ENCODE measurements at places on chromosomes 3 and 15. TPM values are rescaled to one million over a fixed set of nuclear protein-coding genes. Genes with fewer than 3 reads are reported as not detected.
A peak's percentile ranks its signal among the peaks of the same experiment; 100 is the strongest.

DNA sequence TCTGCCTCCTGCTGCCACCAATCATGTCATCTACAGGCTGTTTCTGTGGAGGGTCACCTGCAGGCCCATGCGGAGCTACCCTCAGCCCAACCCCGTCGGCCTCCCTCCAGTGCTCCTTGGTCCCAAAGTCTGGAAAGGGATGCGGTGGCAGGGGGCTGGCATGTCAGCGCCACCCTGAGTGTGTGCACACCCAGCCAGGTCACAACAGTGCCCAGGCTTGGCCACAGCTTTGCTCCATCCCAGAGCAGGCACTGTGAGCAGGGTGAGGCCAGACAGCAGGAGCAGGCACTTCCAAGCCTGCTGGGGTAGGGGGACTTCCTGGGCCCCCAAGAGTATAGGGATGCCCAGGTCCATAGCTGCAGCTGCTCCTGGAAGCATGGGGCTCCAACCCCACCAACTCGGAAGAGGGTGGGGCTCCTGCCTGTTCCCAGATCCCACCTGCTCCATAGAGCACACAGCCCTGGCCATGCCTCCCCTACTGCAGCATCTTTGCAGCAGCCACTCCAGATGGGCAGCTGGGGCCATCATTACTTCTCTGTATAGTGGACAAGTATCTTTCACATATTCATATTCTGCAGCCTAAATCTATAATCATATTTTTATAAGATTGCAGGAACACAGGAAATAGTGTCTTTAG, 109.3 kb downstream of the CBLB start:
- no peak for DNase-seq

GRCh38 chr3:78924711-78925110, 843.1 kb downstream of the ROBO1 start:
- DNase-seq = no peak

DNA sequence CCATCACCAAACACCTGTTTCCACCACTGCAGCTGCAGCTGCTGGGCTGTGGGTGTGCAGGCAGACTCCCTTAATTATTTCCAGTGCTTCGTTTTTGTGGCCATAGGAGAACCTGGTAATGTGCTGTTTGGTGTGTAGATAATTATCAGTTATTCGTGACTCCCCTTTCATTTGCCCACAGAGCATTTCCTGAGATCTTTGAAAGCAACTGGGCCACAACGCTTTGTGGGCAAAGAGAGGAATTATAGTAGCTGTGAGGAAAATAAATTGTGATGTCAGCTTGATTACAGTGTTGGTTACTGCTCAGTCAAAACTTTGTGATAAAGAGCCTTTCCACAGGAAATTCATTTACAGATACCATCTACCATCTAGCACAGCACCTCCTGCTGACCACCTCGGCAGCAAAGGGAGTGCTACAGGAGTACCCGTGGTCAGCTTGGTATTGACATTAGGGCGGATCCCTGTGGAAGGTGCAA, 193.3 kb upstream of the SLCO3A1 start:
- DNase-seq = no peak

- DNase-seq = no peak
These were observed 157.5 kb downstream of the ROBO2 start for GRCh38 chr3:77197408-77197807.

DNA sequence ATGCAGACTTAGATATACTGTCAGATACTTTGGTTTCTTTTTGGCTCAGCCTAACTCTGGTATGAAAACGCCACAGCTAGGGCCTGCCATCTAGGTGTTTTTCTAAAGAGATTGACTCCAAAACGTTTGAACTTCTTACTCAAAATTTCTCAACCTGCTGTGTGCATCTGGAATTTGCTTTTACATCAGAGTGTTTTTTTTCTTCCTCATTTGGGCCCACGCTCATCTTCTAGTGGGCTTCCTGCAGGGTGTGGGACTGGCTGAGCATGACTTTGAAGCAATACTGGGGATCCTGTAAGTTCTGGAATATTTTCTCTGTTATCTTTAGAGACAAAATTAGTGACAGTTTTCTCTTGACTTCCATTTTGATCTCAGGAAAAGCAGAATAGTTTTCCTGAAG, 117.8 kb downstream of the NR1D2 start:
- no peak for DNase-seq

DNA sequence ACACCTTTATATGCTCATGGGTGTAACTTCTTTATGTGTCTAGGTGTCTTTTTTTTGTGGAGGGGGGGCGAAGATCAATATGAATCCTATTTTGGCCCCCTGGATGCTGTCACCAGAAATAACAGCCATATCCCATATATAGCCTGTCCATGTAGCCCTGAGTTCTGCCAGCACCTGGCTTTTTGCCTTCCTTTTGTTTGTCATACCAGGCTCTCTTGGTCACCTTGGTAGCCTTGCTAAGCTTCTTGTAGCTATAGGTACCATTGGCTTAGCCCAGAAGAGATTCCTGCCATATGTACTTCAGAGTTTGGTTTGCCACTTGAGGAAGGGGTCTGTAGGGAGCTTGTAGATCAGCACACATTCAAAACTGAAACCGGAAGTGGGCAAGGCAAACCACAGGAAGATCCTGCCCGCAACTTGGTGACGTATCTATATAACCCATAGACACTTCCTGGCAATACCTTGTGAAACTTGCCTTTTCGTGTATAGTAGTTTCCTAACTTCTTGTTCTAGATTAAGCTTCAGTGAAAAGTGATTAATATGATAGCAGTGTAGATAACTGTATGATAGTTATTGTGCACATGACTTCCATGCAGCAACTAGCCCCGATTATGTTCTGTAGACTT, 11.9 kb downstream of the RASA2 start:
- DNase-seq = peak; percentile 91

- no peak for DNase-seq
These were observed 219.0 kb downstream of the ITPR1 start for GRCh38 chr3:4712109-4712508.

DNA sequence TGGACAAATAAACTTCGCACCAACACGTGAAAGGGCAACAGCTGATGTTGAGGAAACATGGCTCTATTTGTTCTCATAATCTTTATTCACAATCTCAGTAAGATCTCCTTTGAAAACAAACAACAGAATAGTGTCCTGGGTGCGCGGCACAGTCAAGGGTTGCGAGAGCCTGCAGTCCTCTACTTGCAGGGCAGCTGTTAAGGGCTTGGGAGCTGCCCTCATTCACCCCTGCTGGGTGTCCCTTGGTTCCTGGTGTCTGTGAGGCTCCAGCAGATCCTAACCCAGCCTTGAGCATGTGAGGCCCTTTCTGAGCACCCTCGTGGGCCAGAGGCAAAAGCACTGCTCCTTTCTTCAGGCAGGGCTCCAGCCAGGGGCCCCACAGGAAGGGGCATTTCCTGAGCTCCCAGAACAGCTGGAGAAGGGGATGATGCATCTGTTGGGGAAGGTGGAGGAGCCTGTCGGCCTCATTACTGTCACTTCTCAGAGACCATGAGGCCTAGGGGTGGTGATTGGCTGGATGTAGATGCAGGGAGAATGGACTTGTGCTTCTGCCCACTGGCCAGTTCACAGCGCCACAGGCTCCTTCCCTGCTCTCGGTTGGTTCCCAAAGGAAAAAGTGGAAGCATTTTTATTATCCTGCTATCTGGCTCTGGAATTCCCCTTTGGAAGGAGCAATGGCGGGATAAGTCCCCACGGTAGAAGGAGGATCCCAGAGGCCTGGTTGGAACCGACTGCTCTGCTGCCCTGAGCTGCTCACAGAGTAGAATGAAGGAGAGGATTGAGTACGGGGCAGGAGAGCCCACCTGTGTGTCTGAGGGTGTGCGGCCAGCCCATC, 51.9 kb upstream of the KLF13 start:
- no peak for DNase-seq

GRCh38 chr3:43710607-43711006, 19.9 kb downstream of the ABHD5 start:
- no peak for DNase-seq

GRCh38 chr3:166993015-166993630, 387.0 kb downstream of the ZBBX start:
- DNase-seq = no peak

DNA sequence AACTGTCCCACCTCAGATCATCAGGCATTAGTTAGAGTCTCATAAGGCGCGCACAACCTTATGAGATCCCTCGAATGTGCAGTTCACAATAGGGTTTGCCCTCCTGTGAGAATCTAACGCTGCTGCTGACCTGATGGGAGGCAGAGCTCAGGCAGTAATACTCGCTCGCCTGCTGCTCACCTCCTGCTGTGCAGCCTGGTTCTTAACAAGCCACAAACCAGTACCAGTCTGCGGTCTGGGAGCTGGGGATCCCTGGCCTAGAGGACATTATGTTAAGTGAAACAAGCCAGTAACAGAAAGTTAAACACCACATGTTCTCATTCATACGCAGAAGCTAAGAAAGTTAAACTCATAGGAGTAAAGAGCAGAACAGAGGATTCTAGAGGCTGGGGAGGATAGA, 47.0 kb downstream of the MAP3K13 start:
- no peak for DNase-seq

GRCh38 chr3:71069797-71070196, 513.7 kb downstream of the FOXP1 start:
- peak; percentile 76 for DNase-seq

DNA sequence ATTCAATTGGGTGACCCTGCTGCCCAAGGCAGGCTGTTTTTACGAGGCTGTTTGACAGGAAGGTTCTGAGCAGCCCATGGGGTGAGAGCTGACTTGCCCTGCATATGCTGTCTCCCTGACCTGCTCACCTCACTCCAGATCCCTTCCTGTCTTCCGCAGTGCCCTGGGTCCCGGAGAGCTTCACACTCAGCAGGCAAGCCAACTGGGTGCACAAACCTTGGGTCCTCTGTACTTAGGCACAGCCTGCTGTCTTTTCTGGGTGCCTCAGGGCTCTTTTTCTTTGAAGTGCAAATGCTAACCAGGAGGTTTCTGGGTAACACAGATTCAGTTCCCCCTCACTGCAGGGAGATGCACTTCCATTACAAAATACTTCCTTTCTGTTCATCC, 32.8 kb downstream of the ZXDC start:
- DNase-seq = no peak

DNA sequence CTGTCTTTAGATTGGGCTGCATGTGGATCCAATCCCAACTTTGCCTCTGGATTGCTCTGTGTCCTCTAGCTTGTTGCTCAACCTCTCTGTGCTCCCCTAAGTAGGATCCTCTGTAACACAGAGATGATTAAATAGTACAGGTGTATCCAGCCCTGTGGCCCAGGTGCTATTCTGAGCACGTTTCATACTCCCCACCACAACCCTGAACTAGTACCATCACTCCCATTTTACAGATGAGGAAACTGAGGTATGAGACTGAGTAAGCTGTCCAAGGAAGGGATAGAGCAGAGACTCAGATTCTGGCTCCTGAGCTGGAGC, 7.2 kb downstream of the ISG20 start:
- no peak for DNase-seq

DNA sequence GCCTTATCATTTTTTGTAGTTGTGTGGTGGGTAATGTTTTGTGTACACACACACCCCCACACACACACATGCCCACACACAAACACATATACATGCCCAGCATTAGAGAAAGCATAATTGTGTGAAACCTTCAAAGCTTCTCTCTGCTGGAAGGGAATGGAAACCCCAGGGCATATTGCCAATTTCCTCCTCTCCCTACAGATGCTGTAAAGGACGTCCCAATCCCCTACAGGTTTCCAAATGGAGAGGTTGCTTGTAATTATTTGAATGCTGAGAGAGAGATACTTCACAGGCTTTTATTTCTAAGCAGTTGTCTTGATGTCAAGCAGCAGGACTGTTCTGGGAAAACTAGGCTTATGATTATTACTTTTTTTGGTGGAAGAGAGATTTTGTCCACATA, 23.0 kb upstream of the CCK start:
- no peak for DNase-seq

DNA sequence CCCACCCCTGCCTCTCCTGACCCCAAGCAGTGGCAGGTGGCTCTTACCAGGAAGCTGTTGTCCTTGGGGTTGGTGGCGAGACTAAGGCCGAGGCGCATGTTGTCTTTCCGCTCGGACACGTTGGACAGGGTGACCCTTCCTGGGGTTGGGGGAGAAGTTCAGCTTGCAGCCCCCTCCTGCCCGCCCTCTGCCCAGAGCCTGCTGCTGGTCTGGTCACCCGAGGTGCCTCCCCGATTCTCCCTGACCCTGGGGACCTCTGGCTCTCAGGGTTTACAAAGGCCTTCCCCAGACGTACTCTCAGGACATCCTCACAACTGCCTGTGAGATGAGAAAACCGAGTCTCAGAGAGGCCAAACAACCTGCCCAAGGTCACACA, 67.3 kb downstream of the ITGA11 start:
- DNase-seq = no peak

- DNase-seq = peak; percentile 42
These were observed 740 bp upstream of the ZBTB47 start for GRCh38 chr3:42652611-42653302.

GRCh38 chr3:73409138-73409763, 215.5 kb downstream of the PDZRN3 start:
- no peak for DNase-seq

- no peak for DNase-seq
These were observed 17.8 kb downstream of the USP3 start for GRCh38 chr15:63522225-63522578.

- no peak for DNase-seq
These were observed 1146.6 kb downstream of the ROBO1 start for GRCh38 chr3:78621061-78621716.

- peak; percentile 14 for DNase-seq
These were observed 95.2 kb upstream of the PLCL2 start for GRCh38 chr3:16789344-16790120.

DNA sequence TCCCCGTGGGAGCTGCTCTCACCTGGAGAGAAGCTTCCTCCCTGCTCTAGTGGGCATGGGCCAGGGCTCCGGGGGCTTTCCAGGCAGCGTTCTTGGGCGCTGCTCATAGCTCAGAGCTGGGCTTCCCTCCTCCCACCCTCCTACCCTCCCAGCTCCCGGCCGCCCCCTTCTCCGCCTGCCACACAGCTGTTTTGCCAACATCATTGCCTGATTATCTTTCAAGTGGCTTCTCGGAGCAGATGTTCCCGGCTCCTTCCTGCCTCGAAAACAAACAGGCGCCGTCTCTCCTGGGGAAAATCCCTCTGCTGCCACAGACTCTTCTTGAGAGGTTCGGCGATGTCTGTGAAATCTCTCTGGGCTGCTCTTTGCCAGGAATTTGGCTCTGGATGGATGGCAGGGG, 195.6 kb downstream of the RPLP1 start:
- DNase-seq = no peak

Gene MKRN3
- total RNA-seq = not detected

Gene SUSD5
- not detected for total RNA-seq

Gene FAM81A
- total RNA-seq = 40.3 TPM

Gene PARP14
- total RNA-seq = 5.6 TPM

Gene SLC6A20
- not detected for total RNA-seq

Gene BMF
- total RNA-seq = 11.1 TPM

Gene FETUB
- total RNA-seq = not detected

Gene NR1D2
- total RNA-seq = 8.8 TPM
